ENCODE measurements at places on chromosomes 5 and 9.

- no peak for DNase-seq
These were observed 66.0 kb upstream of the RNU6ATAC start for GRCh38 chr9:134230092-134230941.

DNA sequence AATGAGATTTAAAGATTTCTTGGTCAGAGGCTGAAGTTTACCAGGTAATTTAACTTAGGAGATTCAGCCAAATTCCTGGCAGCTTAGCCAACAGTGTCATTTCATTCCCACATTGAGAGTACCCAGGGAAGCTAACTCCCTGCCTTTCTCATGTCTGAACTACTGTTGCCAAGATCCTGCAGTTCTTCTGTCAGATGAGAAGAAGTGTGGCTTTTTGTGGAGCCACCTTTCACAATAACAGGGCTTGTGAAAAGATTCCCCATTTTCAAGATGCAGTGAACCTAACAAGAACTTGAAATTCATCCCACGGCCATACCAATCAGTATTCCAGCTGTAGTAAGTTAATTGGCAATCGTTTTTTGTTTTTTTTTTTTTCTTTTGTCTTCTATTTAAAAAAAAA lies 176.4 kb downstream of the XRCC4 start:
- no peak for DNase-seq

GRCh38 chr9:118533101-118533500 lies 828.9 kb downstream of the TLR4 start:
- no peak for DNase-seq

GRCh38 chr5:172106511-172107356 lies 81.3 kb downstream of the STK10 start:
- DNase-seq = peak; percentile 31

GRCh38 chr9:122223435-122223834 lies 5.3 kb downstream of the LHX6 start:
- no peak for DNase-seq

DNA sequence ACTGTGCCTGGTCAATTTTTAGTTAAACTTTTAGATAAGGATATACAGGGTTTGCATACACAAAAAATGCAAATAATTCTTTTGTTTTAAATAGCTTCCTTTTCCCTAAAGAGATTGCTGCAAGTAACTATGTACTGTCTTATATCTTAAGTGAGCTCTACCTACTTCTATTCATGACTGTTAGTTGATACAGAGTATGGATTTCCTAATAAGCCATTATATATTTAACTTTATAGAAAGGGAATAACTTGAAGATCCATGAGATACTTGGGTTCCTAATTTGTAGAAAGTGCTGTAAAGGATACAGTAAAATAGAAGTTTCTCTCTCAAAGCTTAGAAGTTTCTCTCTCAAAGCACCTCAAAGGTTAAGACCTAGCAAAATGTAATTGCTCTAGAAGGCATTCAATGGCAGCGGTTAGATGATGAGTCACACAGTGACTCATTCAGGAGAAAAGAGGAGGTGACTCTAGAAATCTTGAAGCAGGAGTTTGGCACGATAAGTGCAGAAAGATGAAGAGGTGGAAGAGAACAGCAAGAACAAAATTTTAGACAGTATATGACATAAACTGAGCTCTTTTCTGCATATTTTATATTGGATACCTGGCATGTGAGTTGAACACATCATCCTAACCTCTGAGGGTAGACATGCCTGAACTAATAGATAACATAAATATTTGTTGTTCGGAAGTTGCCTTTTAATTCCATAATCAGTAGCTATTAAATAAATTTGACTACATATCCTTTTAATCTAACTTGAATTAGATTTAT lies 5.5 kb upstream of the DNAJC21 start:
- no peak for DNase-seq

DNA sequence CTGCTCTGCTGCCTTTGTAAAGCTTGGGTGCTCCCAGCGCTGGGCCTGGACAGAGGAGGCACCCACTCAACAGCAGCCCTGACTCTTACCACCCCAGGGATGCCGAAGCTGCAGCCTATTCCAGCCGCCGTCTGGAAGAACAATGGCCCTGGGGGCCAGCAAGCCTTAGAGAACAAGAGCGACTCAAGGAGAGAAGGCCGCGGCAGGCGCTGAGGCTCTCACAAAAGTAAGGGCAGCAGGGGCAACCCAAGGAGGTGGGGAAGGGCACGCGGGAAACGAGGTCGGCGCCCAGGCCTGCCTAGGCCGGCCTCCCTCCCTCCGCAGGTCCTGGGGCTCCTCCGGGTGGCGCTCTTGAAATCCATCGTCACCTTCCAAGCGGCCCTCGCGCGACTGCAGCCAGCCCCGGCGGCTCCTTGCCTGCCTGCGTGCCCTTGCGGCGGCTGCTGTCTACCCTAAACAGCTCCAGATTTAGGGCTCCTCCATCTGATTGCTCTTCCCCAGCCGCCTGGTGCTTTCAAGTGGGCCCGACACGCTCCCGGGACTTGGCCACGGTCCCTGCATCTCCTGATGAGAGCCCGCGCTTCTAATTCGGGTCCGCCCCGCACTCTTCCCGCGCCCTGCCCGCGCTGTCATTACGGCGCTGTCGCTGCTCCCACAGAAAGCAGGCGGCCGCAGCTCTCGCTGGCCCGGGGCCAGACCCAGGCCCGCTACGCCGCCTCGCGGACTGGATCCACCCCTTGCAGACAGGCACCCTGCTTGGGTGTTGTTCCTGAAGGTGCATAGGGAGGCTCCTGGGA lies 213.3 kb downstream of the SEMA6A start:
- no peak for DNase-seq

- no peak for DNase-seq
These were observed 96.5 kb downstream of the JAKMIP2 start for GRCh38 chr5:147685993-147686392.

DNA sequence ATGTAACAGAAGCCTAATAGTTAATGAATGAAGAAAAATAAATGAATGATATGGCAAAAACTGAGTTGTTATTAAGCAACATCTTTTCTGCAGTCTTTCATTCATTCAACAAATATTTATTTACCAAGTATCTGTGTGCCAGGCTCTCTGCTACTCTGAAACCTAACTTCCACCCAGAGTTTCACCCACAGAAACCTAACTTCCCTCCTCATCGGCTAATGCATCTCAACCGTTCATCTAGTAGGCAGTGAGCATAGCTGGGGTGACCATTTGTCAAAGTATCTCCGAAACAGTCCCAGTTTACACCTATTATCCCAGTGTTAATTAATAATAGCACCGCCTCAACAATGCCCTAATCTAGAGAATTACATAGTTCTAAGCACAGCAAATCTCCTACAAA lies 1.5 kb downstream of the TTC39B start:
- DNase-seq = no peak

GRCh38 chr9:962023-962422 lies 14.4 kb upstream of the DMRT3 start:
- DNase-seq = no peak

- no peak for DNase-seq
These were observed 37.3 kb downstream of the PROP1 start for GRCh38 chr5:177958696-177959095.

- no peak for DNase-seq
These were observed 323.3 kb upstream of the SLC30A5 start for GRCh38 chr5:68770551-68770950.

- no peak for DNase-seq
These were observed 7.8 kb upstream of the KCNIP1 start for GRCh38 chr5:170495825-170496661.

- no peak for DNase-seq
These were observed 13.8 kb downstream of the RALGDS start for GRCh38 chr9:133107245-133107722.

DNA sequence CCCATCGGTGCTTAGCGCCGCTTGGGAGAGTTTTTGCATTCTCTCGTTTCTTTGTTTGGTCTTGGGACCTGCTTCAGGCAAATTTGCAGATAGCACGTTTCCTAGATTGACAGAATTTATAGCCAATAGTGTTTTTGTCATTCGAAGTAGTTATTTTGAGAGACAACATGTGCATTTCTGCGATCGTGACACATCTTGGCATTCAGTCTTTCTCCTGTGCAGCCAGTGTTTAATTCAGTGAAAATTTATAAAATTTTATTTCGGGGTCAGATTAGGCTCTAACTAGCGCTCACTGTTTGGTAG lies 830 bp downstream of the PRRC1 start:
- no peak for DNase-seq

DNA sequence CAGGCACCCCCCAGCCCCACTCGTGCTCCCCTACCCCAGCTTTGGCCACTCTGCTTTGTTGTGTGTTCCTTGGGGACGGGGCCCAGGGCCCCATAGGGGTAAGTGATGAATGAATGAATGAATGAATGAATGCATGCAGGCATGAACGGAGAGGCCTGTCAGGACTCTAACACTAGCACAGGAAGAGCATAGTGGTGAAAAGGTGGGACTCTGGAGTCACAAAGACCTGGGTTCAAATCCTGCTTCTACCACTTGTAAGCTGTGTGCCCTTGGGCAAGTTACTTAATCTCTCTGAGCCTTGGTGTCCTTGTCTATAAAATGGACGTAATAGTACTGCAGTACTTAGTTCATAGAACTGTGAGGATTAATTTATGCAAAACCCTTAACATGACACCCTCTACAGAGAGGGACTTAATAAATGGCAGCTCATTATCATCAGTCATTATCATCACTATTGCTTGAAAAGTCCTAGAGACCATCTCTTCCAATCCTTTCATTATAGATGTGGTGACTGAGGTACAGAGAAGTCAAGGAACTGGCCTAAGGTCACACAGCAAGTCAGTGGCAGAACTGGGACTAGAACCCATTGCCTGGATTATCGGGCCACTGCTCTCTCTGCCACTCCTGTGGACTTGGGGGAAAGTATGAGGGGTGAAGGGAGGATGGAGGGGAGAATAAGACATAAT lies 13.2 kb downstream of the ORM2 start:
- no peak for DNase-seq

DNA sequence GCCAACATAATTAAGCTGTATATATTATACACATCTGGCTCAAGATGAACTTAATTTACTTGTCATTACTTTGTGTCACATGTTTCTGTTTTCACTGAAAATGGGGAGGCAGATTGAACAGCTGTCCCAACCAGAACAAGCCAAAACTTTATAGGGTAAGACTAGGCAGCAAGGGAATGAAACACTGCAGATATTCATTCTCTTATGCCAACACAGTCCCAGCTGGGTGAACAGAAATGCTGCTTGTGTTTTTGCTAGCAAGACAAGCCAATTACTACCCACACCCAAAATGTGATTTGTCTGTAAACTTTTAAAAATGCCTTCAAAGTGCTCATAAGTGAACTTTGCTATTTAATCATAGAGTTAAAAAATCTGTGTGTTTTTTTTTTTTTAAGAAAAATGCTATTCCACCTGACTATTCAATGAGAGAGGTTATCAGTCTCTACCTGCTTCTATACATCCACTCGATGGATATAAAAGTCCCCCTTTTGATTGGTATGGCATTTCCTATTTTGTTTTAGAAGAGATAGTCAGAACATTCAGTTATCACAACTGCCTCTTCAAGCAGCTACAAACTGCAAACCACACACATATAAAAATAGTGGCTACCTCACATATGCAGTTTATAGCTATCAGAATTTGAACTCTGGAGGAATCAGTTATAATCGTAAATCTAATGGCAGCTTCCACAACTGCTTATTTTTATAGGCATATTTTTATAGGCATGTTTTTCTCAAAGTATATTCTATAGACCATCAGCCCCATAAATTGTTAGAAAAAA lies 91.9 kb upstream of the PPP1R2B start:
- DNase-seq = no peak

All from activated CD4-positive, CD25-positive, alpha-beta regulatory T cell (primary cell).